Ascending aorta (tissue), 2 donors: ENCODE measurements at places on chromosomes 16 and 17. TPM values are rescaled to one million over a fixed set of nuclear protein-coding genes. Genes with fewer than 3 reads are reported as not detected.

DNA sequence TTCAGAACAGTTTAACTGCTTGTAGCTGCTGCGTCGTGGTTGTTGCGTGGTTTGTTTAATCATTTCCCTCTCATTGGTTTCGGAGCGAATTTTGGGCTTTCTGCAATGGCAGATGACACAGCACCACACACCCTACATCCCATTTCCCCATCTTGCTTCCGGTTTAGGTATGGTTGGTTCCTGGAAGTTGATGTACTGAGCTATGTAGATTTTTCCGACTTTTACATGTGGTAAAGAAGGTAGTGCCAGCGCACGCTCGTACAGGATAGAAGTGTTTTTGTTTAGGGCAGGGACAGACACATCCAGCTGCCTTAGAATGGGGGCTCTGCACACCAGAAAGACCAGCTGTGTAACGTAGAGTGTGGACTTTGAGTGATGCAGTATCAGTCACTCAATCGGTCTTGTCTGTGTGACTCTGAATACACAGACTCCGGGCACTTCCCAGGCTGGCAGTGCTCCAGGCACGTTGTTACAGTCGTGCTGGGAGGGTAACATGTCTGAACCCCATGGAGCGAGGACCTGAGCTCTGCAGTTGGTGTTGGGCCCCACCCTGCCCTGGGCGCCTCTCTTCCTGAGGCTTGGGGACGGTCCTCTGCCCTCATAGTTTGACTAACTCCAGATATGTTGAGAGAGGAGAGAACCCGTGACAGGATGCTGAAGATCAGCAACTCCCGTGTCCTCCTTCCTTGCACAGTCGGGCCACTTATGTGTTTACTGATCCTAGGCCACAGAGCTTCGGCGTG lies 172.0 kb upstream of the CHMP6 start:
- H3K27ac ChIP-seq: no peak overlapping the region
- no peak overlapping the region for H3K4me3 ChIP-seq
- no peaks in the 10 kb centered on the region for H3K27me3 ChIP-seq
- DNase-seq: peak; percentile 56
- no peaks in the 10 kb centered on the region for H3K36me3 ChIP-seq
- H3K4me1 ChIP-seq: no peaks in the 10 kb centered on the region

DNA sequence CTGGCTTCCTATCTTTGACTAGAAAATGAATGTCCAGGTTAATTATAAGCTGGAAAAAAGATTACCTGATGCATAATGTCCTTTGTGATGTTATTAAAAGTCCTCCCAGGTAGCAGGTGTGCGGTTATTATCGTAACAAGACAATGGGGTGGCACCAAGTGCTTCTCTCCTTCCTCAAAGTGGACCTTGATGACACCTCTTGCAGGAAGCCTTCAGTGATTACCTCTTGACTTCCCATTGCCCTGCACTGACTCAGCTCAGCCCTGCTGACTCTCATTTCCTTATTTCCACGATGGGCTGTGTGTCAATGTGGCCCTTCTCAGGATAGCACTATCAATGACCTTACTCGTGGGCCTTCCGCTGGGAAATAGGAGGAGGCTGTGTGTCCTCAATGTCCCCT lies 477.4 kb upstream of the CCL2 start:
- H3K27ac ChIP-seq: no peak overlapping the region
- H3K4me1 ChIP-seq: no peaks in the 10 kb centered on the region
- DNase-seq: no peak
- no peaks in the 10 kb centered on the region for H3K27me3 ChIP-seq
- no peaks in the 10 kb centered on the region for H3K36me3 ChIP-seq

- no peaks in the 10 kb centered on the region for H3K36me3 ChIP-seq
- no peak overlapping the region for H3K27ac ChIP-seq
- H3K4me3 ChIP-seq: no peak overlapping the region
These were observed 1.9 kb upstream of the STH start for GRCh38 chr17:45997166-45997565.

GRCh38 chr17:37368577-37368976 lies 7.2 kb upstream of the C17orf78 start:
- no peaks in the 10 kb centered on the region for H3K27me3 ChIP-seq
- no peaks in the 10 kb centered on the region for H3K36me3 ChIP-seq
- H3K27ac ChIP-seq: no peak overlapping the region
- DNase-seq: no peak
- no peak overlapping the region for H3K4me3 ChIP-seq

DNA sequence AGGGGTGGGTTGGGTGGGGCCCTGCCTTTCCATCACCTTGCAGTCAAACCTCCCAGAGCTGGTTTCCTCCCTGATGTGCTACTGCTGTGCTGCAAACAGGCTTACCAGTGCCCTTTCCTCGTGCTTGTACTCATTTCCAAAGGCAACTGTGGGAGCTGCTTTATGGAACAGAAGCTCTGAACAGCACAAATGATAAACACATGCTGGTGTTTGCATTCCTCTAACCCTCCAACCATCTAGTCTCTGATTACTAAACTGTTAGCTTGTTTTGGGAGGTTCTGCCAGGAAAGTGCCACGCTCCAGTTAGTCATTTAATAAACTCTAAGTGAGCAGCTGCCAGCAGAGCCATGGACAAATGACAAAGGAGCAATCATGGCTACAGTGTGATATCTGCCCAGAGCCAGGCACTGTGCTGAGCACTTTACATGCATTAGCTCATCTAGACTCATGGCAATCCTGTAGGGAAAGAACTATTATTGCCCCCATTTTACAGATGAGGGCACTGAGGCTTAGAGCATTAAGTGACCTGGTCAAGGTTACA lies 110.4 kb downstream of the VAT1L start:
- H3K27me3 ChIP-seq: no peaks in the 10 kb centered on the region
- H3K36me3 ChIP-seq: no peaks in the 10 kb centered on the region
- H3K27ac ChIP-seq: no peak overlapping the region
- H3K4me3 ChIP-seq: no peak overlapping the region

DNA sequence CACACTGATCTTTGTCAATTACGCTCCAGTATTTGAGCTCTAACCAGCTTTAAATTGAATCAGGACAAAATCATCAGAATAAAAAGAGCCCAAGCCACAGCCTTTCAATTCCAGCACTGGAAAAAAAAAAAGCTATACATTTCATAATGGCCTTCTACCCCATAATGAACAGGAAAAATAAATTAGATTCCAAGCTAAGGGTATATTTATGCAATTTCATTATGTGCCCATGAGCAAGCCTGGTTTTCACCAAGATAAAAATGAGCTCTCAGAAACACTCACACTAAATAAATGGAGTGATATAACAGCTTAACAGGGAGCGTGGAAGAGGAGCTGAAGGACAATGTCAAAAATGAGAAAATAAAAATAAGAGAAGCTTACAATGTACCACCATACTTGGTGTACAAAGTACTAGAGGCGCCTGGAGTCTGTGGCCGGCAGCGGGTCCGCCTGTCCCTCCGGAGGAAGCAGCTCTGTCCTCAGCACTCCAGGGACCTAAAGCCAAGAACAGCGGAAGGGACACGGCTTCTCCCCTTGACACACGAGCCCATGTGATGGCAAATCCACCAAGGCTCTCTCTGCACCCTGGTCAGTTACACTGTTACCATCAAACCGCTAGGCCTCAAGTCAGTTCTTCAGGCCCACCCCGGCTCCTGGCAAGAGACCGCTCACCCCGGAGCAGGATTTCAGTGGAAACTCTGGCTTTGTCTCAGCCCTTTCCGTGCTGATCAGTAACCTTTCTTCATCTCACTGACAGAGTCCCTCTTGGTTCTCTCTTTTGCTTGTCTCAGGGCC lies 69.6 kb downstream of the RBFOX3 start:
- H3K36me3 ChIP-seq: no peaks in the 10 kb centered on the region
- H3K4me1 ChIP-seq: no peaks in the 10 kb centered on the region
- no peaks in the 10 kb centered on the region for H3K27me3 ChIP-seq

DNA sequence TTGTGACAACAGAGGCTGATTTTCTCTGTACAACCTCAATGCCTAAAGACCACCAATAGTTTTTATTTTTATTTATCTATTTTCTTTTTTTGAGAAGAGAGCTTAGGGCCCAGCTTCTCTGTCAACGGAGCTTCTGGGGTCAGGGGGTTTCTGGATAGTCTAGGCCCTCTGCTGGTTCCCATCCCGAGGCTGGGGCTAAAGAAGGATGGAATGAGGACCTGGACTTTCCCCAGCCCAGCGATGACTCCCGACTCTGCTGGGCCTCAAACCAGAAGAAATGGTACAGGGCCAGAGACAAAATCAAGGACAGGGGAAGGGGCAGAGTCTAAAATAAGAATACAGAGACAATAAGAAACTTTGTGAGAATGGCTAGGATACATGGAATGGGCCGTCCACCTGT lies 5.7 kb upstream of the TSPOAP1 start:
- H3K27ac ChIP-seq: no peak overlapping the region
- no peak for DNase-seq
- H3K36me3 ChIP-seq: no peaks in the 10 kb centered on the region
- no peaks in the 10 kb centered on the region for H3K27me3 ChIP-seq
- no peak overlapping the region for H3K4me3 ChIP-seq
- H3K4me1 ChIP-seq: no peaks in the 10 kb centered on the region

- H3K36me3 ChIP-seq: peaks cover under 1% of the 10 kb centered on the region
- H3K4me1 ChIP-seq: peaks cover 2% of the 10 kb centered on the region
- no peak overlapping the region for H3K4me3 ChIP-seq
- no peaks in the 10 kb centered on the region for H3K27me3 ChIP-seq
- DNase-seq: peak; percentile 74
- no peak overlapping the region for H3K27ac ChIP-seq
These were observed 33.2 kb downstream of the CYTH1 start for GRCh38 chr17:78748730-78749317.

- no peak overlapping the region for H3K4me3 ChIP-seq
- no peak for DNase-seq
- no peaks in the 10 kb centered on the region for H3K27me3 ChIP-seq
- no peak overlapping the region for H3K27ac ChIP-seq
- no peaks in the 10 kb centered on the region for H3K36me3 ChIP-seq
- no peaks in the 10 kb centered on the region for H3K4me1 ChIP-seq
These were observed 45.1 kb downstream of the RGS9 start for GRCh38 chr17:65182233-65182632.

GRCh38 chr16:4909825-4910224 lies 27.1 kb downstream of the PPL start:
- no peak overlapping the region for H3K27ac ChIP-seq
- H3K4me3 ChIP-seq: no peak overlapping the region
- H3K36me3 ChIP-seq: no peaks in the 10 kb centered on the region
- H3K27me3 ChIP-seq: no peaks in the 10 kb centered on the region

- no peaks in the 10 kb centered on the region for H3K36me3 ChIP-seq
- no peaks in the 10 kb centered on the region for H3K4me1 ChIP-seq
- no peaks in the 10 kb centered on the region for H3K27me3 ChIP-seq
- DNase-seq: no peak
- H3K27ac ChIP-seq: no peak overlapping the region
These were observed 11.7 kb downstream of the ABAT start for GRCh38 chr16:8686031-8686621.

- DNase-seq: no peak
- H3K27me3 ChIP-seq: no peaks in the 10 kb centered on the region
- H3K4me3 ChIP-seq: no peak overlapping the region
- H3K27ac ChIP-seq: no peak overlapping the region
- H3K36me3 ChIP-seq: no peaks in the 10 kb centered on the region
These were observed 180.4 kb upstream of the IRX5 start for GRCh38 chr16:54750249-54750648.

The C1QTNF8 gene
- total RNA-seq: not detected

The FOXC2 gene
- 57.2 TPM for total RNA-seq

The HP gene
- 137 TPM for total RNA-seq

The IRF8 gene
- 20.0 TPM for total RNA-seq

The ITGAX gene
- total RNA-seq: 3.6 TPM
